Activated CD4-positive, CD25-positive, alpha-beta regulatory T cell (primary cell): ENCODE measurements at places on chromosomes 4 and X.

GRCh38 chrX:30212172-30212571 is 3.2 kb upstream of the MAGEB2 start:
- DNase-seq: no peak

- DNase-seq: no peak
Observed at GRCh38 chrX:130049821-130050220, 60.5 kb downstream of the ELF4 start.

DNA sequence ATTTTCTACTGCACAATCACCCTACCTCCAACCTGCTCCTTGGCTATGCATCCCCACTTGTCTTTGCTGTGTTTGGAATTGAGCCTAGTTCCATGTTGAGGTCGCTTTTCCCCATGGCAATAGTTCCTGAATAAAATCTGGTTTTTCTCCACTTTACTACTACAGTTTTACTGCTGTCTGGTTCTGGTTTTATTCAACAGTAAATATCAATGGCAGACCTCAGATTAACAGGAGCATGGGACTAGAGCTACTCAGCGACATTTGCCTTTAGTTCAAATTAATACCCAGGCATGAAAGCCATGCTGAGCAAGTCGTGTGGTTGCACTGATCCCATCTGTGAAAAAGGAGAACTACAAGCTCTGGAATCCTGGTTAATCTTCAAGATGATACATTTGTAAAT is 460.3 kb downstream of the GRXCR1 start:
- no peak for DNase-seq

GRCh38 chr4:7612311-7612897 is 177.7 kb upstream of the PSAPL1 start:
- DNase-seq: no peak

DNA sequence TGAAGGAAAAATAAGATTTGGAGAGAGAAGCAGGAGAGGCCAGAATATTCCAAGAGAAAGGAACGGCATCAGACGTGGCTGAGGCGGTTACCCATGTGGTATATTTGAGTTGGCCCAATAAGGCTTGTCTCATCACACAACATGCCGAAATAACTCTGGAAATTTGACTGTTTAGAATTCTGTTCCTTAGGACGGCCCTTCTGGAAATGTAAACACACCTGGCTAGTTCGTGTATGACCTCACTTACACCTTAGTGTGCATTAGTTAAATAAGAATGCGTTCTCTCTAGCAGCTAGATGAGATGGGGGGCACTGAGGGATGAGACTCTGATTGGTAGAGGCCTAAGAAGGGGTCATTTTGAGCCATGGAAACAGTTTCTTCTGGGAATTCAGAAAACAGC is 33.2 kb upstream of the PLAC1 start:
- no peak for DNase-seq

DNA sequence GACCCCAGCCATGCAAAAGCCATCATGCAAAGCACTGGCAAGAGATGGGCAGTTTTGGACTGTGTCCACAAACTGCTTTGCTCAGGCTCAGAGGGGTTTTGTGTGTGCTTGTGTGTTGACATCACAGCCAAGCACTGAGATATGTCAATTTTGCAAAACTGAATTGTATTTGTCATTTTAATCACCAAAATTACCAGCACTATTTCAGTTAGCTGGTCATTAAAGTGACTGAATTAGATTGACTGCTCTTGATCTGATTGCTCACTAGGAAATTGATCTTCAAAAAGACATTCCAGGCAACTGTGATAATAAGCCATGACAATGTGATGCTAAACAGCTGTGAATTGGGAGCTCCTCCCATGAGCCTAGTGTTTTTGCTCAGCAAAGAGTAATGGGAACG is 337.3 kb upstream of the GNPDA2 start:
- DNase-seq: no peak

- no peak for DNase-seq
Observed at GRCh38 chrX:150291014-150291413, 72.1 kb upstream of the MAMLD1 start.

- DNase-seq: no peak
Observed at GRCh38 chr4:129109965-129110824, 14.2 kb downstream of the C4orf33 start.

GRCh38 chr4:70997036-70997435 is 3.6 kb downstream of the DCK start:
- DNase-seq: no peak

GRCh38 chrX:129600981-129601424 is 53.8 kb downstream of the APLN start:
- DNase-seq: no peak

- no peak for DNase-seq
Observed at GRCh38 chr4:151092488-151092887, 6.9 kb upstream of the RPS3A start.

GRCh38 chrX:111695297-111695880 is 14.4 kb downstream of the ALG13 start:
- no peak for DNase-seq

DNA sequence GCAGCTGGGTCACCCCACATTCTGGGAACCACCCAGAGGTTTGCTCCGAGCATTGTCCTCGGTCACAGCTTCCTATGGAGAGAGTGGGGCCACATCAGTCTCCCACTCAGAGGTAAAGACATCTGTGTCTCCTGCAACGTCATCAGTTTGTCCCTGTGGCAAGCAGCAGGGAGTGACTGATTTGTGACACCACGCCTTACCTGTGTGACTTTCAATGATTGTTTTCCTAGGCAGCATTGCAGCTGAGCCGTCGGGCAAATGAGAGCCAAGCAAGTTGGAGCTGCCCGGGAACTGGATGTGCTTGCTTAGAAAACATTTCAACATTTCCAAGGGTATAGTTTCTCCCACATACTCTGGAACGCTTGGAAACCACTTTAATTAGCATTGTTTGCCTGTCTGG is 29.7 kb upstream of the HELT start:
- DNase-seq: no peak

DNA sequence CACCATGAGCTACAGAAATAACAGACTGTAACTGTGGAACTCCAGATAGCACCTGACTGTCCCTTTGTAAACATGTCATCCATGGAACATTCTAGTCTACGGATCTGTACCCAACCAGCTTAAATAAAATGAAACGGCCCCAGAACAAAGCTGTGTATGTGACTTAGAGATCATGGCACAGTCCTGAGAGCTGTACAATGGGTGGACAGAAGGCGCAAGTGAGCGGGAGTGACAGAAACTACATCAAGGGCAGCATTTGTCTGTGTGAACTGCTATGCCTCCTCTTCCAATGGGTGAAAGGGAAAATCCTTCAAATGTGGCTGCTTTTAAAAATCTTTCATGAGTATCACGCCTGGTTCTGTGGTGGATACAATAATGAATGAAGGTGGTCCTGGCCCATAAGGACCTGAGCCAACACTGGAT is 72.5 kb downstream of the FAT1 start:
- DNase-seq: no peak

DNA sequence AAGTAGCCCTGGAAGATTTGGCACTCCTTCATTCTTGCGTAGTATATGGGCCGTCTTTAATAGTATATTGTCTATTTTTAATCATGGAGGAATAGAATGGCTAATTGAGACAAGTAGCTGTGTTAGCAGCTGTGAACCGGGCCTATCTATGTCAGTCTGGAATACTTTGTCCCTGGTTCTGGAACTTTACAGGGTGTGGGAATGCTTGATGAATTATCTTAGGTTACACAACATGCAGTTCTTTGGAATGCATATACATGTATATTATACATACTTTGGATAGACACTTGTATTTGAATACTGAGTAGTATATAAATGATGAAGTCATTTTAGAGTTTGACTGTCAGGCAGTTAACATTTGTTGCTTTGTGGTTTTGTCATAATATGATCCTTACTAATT is 37.4 kb downstream of the PDLIM5 start:
- DNase-seq: no peak

- DNase-seq: peak; percentile 80
Observed at GRCh38 chrX:154547245-154548027, at the start of gene IKBKG. Gene IKBKG (plus strand): TSS chrX:154547620. CDS start chrX:154552003, 4,383 bp downstream.

DNA sequence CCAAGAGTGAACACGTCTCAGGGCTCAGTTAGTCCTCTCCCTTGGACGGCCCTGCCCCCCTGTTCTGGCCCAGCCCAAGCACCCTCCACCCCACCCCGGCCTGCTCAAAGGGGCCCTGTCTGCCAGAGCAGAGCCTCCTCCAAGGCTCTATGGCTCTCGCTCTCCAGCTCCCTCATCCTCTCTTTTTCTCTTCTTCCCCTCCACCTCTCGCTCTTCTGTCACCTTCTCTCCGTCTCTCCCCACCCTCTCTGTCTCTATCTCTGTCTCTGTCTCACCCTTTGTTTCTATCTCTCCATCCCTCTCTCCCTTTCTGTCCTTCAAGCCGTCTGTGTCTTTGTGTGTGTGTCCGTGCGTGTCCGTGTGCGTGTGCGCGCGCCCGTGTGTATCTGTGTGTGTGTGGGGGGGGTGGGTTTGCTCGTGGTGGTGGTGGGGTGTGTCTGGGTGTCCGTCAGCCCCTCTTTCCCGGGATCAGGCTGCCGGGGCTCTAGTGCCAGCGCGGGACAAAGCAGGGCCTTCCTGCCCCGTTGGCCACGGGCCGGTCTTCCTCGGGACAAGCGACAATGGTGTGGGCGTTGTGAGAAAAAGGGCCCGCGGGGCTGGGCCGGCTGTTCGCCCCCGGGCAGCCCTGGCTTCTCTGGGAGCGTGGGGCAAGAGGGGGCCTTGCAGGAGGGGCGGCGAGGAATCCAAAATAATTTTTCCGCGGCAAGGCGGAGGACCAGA is 8.7 kb downstream of the FRG2 start:
- no peak for DNase-seq

DNA sequence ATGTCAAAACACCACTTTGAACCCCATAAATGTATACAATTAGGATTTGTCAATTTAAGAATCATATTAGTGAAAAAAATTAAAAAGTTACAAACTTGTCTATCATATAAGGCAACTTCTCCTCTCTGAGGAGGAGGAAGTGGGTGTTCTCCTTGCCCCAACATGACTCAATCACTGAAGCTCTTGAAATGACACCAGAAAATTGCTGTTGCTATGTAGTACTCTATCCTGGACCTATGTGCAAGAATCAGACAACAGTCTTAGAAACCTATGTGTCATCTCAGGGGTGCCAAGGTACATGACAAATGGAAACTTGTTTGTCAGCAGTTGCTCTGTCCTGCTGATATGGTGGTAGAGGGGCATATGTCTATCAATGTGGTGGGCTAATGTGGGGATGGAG is 47.7 kb downstream of the HMGB3 start:
- no peak for DNase-seq

- no peak for DNase-seq
Observed at GRCh38 chr4:181685911-181686310, 557.3 kb upstream of the TENM3 start.

DNA sequence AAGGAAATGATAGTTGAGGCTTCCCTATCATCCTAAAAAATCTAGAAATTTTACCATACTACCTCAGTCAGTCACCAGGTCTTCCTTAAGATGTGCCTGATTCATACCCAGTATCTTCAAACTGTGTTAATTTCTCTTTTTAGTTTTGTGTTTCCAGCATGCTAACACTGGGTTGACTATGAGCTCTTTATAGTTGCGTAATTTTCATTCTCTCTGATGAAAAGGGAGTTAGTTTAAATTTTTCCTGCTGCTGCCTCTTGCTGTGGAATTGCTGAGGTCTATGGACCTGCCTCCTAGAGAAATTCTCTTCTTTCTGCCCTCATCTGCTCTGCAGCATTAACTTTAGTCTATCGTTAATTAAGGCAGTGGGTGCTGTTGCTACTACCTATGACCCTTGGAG is 66.6 kb downstream of the BANK1 start:
- no peak for DNase-seq

- no peak for DNase-seq
Observed at GRCh38 chr4:119028296-119028695, 107.3 kb upstream of the MYOZ2 start.

DNA sequence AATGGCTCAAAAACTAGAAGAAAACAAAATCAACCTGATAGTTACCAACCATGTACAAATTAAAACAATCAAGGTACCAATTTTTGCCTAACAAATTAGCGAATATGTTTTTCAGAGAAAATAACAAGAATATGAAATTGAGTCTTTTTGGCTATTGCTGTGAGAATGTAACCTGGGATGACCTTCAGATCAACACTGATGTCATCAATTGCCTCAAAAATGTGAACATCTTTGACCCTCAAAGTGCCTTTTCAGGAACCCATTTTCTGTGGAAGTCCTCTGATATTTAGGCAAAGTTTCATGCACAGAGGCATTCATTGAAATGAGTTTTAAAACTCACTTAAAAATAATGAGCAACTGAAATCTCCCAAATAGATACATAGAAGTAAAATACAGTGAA is 6.1 kb downstream of the RELL1 start:
- no peak for DNase-seq

GRCh38 chr4:183806341-183806740 is 98.8 kb upstream of the STOX2 start:
- no peak for DNase-seq

- DNase-seq: no peak
Observed at GRCh38 chrX:19204636-19205035, 82.4 kb upstream of the ADGRG2 start.

- no peak for DNase-seq
Observed at GRCh38 chr4:98566361-98567008, 91.9 kb downstream of the TSPAN5 start.

GRCh38 chrX:24692305-24692704 is 1.4 kb upstream of the POLA1 start:
- no peak for DNase-seq

DNA sequence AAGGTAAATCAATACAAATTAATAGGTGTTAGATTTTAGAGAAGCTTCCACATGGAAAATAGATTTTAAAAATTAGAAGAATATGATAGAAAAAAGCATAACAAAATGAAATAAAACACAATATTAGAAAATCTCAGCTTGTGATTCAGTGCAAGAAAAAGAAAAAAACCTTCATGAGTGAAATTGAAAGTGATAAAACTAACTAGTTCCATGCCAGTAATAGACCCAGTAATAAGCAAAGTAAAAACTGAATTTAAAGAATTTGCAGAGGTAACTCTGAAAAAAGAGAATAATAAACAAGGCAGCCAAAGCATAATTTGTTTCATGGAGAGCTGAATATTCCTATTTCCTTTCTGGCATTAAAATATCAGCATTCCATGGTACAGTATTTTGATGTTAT is 174.3 kb upstream of the TENM3 start:
- no peak for DNase-seq

- no peak for DNase-seq
Observed at GRCh38 chr4:183349673-183350072, 27.4 kb upstream of the CLDN24 start.

- DNase-seq: no peak
Observed at GRCh38 chr4:83361416-83362103, 26.9 kb upstream of the HPSE start.

GRCh38 chrX:155666741-155667140 is 54.0 kb upstream of the TMLHE start:
- DNase-seq: no peak

DNA sequence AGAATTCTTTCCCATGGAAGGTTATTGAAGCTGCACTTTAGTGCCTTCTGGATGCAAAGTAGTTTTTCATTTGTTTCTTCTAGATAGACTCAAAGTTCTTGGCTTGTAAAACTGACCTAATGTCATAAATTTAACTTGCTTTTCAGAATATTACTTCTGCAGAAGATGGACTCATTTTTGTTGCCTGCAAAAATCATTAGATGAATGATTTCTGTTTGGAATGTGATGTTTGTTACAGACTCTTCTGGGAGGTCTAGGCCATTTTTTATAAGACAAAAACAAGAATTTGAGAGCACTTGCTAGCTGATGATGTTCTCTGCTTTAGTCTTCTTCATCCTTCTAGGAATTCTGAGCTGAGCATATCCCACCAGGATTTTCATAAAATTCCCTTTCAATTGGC is 308.6 kb upstream of the GIMD1 start:
- DNase-seq: no peak
